Activated CD4-positive, alpha-beta memory T cell treated with anti-CD3 and anti-CD28 coated beads, Interleukin-2, amount 10 ng/mL, durations not matched to agents 7 days and 5 days (primary cell): ENCODE measurements at places on chromosomes 6 and 20. TPM values are rescaled to one million over a fixed set of nuclear protein-coding genes. Genes with fewer than 3 reads are reported as not detected.

DNA sequence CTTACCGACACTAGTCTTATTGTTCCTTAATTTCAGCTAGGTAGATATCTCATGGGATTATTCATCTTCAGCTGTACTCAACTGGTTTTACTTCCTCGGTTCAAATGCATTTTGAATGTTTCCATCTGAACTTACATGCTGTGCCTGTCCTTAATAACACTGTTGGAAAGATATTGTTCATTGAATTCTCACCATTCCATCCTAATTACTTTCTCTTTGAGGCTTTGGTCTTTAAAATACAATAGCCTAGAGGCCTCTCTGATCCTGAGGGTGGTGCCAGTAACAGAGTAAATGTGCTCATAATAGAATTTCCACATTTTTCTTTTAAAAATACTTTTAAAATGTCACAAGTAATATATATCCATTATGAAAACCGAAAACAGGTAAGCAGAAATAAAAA, 54.0 kb downstream of the IL20RA start:
- DNase-seq = no peak

Gene THBS2
- total RNA-seq = not detected

GRCh38 chr6:134778431-134778830, 171.5 kb downstream of the ALDH8A1 start:
- no peak for DNase-seq

Gene LY6G6D
- not detected for total RNA-seq

- no peak for DNase-seq
Observed at GRCh38 chr6:42427871-42428270, 23.9 kb downstream of the TRERF1 start.

DNA sequence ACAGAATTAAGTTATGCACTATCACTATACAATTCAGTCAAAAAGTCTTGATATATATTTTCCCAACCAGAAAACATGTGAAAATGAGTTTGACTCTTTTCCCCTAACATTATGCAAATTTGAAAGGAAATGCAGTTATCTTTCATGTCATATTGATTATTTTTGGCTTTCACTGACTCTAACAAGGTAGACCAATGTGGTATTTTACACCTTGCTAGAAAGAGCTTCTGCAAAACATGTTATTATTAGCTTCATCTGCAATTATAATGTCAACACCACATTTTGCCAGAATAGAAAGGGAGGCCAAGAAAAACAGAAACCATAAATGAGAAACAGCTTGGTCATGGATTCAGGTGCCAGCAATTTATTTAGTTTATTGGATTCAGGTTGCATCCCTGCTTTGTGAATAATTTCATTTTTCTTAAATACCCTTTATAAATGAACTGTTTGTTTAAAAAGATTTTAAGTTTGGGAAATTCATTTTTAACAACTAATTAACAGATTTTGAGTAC, 226.1 kb upstream of the GJE1 start:
- DNase-seq = no peak
